ENCODE measurements at places on chromosomes 6 and 20.

- DNase-seq = no peak
These were observed 669 bp upstream of the PEX6 start for GRCh38 chr6:42979523-42980177.

DNA sequence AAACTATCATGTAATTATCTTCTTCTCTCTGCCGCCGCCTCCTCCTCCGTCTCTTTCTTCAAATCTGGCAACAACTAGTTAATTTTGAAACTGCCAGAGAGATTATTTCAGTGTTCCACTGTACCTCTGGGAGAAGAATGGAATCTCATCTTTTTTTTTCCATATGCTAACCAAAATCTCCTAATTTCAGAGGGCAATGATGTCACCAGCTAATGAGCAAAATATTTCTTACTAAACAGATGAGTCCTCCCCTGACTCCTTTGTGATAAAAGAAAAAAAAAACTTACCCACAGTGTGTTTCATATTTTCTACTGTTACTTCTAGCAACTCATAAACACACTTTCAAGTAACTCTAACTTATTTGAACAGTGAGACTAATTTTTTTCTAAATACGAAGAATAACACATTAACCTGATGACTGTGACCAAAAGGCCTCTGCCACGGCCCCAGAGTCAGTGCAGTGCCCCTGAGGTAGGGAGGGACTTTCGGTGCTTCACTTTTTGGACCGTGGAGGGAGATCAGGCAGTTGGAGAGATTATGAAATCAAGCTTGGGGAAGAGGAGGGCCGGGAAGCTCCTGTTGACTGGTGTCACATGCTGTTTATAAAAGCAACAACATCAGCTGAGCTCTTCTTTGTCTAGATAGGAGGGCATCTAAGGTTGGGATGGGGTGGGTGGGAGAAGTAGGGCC lies 159.6 kb downstream of the SASH1 start:
- DNase-seq = no peak

GRCh38 chr6:30641048-30641447 lies 5.9 kb upstream of the C6orf136 start:
- no peak for DNase-seq

GRCh38 chr6:143973097-143973966 lies 34.7 kb downstream of the PLAGL1 start:
- DNase-seq = no peak

GRCh38 chr20:64000906-64001305 lies 20.0 kb downstream of the PRPF6 start:
- no peak for DNase-seq

GRCh38 chr6:153590411-153590810 lies 448.6 kb upstream of the OPRM1 start:
- DNase-seq = no peak

- no peak for DNase-seq
These were observed 299.3 kb upstream of the ECI2 start for GRCh38 chr6:4434655-4435054.

GRCh38 chr6:56686429-56686828 lies 43.7 kb upstream of the DST start:
- DNase-seq = no peak

- DNase-seq = no peak
These were observed 13.4 kb downstream of the CRISP1 start for GRCh38 chr6:49852975-49853374.

GRCh38 chr20:33279261-33279910 lies 3.6 kb upstream of the BPIFB1 start:
- no peak for DNase-seq

GRCh38 chr20:16048876-16049275 lies 524.4 kb downstream of the KIF16B start:
- DNase-seq = no peak

GRCh38 chr20:52012079-52012478 lies 179.5 kb downstream of the ZFP64 start:
- no peak for DNase-seq

- DNase-seq = no peak
These were observed 369.1 kb downstream of the CDH4 start for GRCh38 chr20:61621035-61621730.

DNA sequence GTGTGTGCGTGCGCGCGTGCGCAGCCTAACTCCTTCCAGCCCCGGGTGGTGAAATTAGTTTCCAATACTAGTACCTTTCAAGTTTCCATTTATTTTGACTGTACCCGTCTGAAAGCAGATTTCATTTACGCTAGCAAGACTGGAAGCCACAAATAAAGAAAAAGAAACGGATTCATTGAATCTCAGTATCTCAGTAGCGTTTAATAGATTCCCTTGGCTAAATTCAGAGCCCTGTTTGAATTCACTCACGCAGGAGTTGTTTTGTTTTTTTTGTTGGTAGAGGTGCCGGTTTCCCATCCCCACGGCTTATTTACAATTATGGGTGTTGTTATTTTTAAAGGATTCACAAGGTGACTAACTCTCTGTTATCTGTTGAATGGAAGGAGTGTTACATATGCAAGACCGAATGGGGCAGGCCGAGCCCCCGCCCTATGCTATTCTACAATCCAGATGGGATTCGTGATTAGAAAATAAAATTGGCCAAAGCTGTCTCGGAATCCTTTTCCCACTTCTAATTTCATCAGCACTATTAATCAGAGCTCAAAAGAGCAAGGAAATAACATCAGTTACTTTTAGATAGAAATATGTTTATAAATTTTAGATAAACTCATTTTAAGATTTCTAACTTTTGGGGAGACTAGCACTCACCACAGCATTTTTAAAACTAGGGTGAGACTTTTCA lies 2.3 kb upstream of the INSM1 start:
- DNase-seq = no peak

DNA sequence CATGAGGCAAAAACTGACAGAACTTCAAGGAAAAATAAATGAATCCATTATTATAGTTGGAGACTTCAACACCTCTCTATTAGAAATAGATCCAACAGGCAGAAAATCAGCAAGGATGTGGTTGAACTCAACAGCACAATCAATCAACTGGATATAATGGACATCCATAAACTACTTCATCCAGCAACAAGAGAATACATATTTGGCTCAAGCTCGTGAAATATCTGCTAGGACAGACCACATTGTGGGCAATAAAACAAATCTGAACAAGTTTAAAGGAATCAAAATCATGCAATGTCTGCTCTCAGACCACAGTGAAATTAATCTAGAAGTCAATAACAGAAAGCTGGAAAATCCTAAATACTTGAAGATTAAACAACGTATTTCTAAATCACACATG lies 362.6 kb downstream of the CD109 start:
- DNase-seq = no peak

DNA sequence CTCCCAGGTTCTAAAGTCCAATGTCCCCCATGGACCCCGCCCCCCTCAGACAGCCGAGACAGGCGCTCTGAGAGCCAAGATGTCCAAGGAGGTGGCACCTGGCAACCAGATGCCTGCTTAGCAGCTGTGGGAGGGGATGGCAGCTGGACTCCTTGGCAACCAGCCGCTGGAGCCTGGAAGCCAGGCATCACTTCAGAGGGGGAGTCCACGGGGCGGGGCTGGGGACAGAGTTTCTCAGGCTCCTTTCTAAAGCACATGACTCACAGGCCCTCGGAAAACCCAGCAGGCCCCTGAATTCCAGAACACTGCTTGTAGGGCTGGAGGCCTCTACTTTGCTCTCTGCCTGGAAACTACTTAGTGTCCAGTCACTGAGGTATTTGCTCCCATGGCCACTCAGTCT lies 51.5 kb downstream of the PREX1 start:
- no peak for DNase-seq

All from activated effector memory CD4-positive, alpha-beta T cell treated with Interleukin-2 at 50 U/mL for 16 hours (primary cell).